ENCODE measurements at places on chromosomes 16 and 17. TPM values are rescaled to one million over a fixed set of nuclear protein-coding genes. Genes with fewer than 3 reads are reported as not detected.
A peak's percentile ranks its signal among the peaks of the same experiment; 100 is the strongest.

The TBC1D3G gene
- not detected for total RNA-seq

The LRRC45 gene
- 35.4 TPM for total RNA-seq

The CFAP119 gene
- 6.1 TPM for total RNA-seq

The KRT16 gene
- total RNA-seq: not detected

DNA sequence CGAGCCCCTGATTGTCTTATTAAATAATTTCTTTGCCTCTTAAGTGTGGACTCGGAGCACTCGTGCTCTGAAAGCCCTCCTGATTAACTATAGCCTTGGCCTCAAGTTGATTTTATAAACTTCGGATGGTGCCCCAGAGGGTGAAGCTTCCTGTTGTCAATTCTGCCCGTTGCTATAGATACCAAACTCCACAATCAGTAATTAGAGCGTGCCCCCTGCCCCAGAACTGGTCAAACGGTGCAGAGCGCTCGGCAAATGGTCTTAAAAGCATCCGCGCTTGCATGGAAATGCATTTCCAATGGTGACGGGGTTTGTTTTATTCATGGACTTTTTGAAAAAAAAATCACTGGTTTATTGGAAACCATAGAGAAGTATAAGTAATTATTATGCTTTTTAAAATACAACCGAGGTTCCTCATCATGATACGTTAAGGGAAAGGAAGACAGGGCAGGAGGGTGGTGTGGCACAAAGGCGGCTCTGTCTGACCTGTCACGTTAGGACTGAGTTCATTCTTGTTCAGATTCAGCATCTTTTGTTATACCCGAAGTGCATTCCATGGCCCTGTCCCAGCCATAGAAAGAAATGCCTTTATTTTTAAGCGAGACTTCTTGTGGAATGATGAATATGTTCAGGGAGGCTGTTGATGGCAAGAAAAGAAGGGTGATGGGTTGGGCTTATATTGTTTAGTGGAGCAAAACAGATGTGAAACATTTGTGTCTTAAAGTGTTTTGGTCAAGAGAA lies 476.4 kb downstream of the MAF start:
- H3K4me1 ChIP-seq: no peaks in the 10 kb centered on the region

GRCh38 chr17:67107811-67108775 lies 63.7 kb downstream of the CACNG1 start:
- H3K4me3 ChIP-seq: no peak overlapping the region
- H3K27me3 ChIP-seq: no peaks in the 10 kb centered on the region
- no peak overlapping the region for H3K27ac ChIP-seq

DNA sequence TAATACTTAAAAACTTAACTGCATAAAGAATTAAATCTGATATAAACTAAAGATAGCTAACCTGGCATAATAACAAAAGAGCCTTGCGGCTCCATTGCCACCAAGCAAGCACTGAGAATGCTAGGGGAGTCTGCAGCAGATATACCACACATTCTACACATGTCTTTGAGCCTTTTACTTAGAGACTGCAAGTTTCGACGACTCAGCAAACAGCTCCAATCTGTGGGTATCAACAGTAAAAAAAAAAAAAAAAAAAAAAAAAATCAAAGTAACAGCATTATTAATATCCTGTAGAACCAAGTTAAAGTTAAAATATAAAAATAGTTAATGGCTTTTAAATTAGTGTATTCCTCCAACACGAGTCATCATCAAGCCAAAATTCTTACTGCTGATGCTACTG lies 27.8 kb upstream of the INTS2 start:
- no peak overlapping the region for H3K4me3 ChIP-seq
- H3K36me3 ChIP-seq: peaks cover 40% of the 10 kb centered on the region
- H3K4me1 ChIP-seq: no peaks in the 10 kb centered on the region
- H3K27ac ChIP-seq: no peak overlapping the region
- no peaks in the 10 kb centered on the region for H3K27me3 ChIP-seq

DNA sequence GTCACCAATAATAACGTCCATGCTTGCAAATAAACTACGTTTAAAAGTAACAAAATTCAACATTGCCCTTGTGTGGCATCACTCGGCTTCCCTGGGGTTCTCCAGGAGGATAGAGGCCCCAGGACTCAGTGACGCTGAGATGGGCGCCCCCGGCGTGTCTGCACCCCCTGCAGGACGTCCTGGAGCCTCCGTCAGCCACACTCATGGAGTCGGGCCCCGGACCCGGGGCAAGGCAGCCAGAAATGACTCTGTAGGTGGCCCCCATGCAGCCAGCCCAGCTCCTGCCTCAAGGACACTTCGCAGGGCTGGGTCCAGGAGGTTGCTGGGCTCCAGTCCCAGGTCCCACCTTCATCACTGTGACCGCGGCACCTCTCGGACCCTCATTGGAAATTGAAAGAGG lies 16.6 kb upstream of the ACSF3 start:
- no peak overlapping the region for H3K4me3 ChIP-seq
- H3K4me1 ChIP-seq: no peaks in the 10 kb centered on the region
- peak; percentile 60 for DNase-seq
- no peak overlapping the region for H3K27ac ChIP-seq

GRCh38 chr17:10772425-10773380 lies 31.2 kb downstream of the TMEM238L start:
- no peaks in the 10 kb centered on the region for H3K4me1 ChIP-seq
- no peaks in the 10 kb centered on the region for H3K27me3 ChIP-seq
- DNase-seq: no peak
- no peak overlapping the region for H3K4me3 ChIP-seq
- H3K27ac ChIP-seq: no peak overlapping the region
- no peaks in the 10 kb centered on the region for H3K36me3 ChIP-seq

GRCh38 chr16:8885674-8886592 lies 3.8 kb downstream of the LITAFD start:
- no peak for DNase-seq
- peaks cover 18% of the 10 kb centered on the region for H3K36me3 ChIP-seq
- H3K27ac ChIP-seq: no peak overlapping the region
- H3K4me1 ChIP-seq: peaks cover 13% of the 10 kb centered on the region
- no peak overlapping the region for H3K4me3 ChIP-seq

DNA sequence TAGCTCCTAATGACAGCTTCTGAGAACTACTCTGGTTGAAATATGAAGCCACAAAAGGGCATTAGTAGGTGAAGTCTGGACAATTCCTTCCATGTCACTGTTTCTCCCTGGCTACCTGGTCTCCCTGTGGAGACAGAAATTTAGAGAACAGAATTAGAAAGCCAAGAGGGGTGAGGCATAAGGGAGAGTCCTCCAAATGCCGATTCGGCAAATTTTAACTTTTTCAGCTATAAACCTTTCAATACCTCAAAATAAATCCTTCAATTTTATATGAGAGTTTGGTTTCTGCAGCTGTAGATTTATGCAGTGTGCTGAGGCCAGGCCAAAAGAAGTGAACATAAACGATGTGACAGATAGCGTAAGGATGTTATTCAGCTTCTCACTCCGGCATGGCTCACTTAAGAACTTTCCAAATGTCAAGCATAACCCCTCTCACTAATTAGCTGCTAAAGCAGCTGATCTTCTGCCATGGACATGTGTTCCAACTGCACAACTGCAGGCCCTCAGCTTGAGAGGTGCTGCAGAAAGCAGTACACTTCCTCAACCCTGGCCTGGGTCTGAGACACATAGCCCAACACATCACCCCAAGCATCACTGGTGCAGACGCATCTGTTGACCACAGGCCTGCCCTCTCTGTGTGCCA lies 247.9 kb upstream of the SOX9 start:
- DNase-seq: no peak
- no peak overlapping the region for H3K27ac ChIP-seq
- no peaks in the 10 kb centered on the region for H3K4me1 ChIP-seq
- H3K36me3 ChIP-seq: no peaks in the 10 kb centered on the region
- H3K27me3 ChIP-seq: no peaks in the 10 kb centered on the region
- no peak overlapping the region for H3K4me3 ChIP-seq

DNA sequence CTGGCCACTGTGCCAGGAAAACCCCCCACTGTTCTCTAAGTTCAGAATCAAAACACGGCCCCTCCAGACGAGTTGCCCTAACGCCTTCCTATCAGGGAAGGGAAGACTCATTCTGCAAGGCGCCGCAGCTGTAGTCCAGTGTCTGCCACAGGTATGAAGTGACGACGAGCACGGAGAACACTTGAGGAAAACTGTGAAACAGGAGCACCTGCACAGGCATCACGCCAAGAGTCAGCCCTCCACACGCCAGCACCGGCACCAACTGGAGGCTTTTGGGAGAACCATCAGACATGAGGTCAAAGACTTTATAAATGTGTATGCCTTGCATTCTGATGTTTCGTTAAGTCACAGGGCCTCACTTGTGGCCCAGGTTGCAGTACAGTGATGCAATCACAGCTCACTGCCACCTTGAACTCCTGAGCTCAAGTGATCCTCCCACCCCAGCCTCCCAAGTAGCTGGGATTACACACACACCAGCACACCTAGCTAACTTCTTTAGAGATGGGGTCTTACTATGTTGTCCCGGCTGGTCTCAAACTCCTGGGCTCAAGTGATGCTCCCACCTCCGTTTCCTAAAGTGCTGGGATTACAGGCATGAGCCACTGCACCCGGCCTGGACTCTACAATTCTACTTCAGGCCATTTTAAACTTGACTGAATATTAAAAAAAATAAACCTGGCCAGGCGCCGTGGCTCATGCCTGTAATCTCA lies 22.9 kb downstream of the KLHDC4 start:
- peaks cover 30% of the 10 kb centered on the region for H3K36me3 ChIP-seq
- no peak overlapping the region for H3K27ac ChIP-seq
- DNase-seq: no peak
- no peaks in the 10 kb centered on the region for H3K4me1 ChIP-seq
- no peaks in the 10 kb centered on the region for H3K27me3 ChIP-seq

- no peak for DNase-seq
- no peak overlapping the region for H3K27ac ChIP-seq
- H3K36me3 ChIP-seq: no peaks in the 10 kb centered on the region
- H3K4me1 ChIP-seq: peaks cover 14% of the 10 kb centered on the region
Observed at GRCh38 chr17:1958134-1958881, 66.8 kb downstream of the RTN4RL1 start.

GRCh38 chr17:77341069-77341541 lies 200.3 kb downstream of the SEC14L1 start:
- no peak overlapping the region for H3K4me3 ChIP-seq
- DNase-seq: no peak
- no peaks in the 10 kb centered on the region for H3K27me3 ChIP-seq
- H3K36me3 ChIP-seq: no peaks in the 10 kb centered on the region
- no peak overlapping the region for H3K27ac ChIP-seq
- peaks cover 21% of the 10 kb centered on the region for H3K4me1 ChIP-seq

DNA sequence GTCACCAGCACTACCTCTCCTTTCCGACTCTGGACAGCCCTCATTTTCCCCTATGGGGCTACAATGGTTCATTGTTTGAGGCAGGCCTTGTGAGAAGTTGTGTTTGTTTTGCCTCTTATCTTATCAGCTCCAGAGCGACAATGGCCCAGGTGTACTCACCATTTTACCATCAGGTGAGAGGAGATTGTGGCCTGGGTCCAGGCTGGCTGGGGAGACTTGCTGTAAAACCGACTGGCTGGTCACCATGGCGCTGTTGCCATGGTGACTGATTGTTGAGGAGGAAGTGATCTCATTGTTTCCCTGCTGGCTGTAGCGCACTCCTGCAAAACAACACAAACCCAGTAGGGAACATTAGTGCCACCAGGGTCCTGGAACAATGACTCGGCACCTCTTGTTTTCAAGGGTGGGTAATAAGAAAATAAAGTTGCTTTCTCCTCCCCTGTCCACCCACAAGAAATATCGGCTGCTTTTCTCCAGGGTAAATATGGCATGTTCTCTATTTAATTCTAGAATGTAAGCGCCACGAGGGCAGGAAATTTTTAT lies 34.4 kb downstream of the HNF1B start:
- no peaks in the 10 kb centered on the region for H3K27me3 ChIP-seq
- peak overlapping the region; percentile 15 for H3K27ac ChIP-seq
- H3K36me3 ChIP-seq: no peaks in the 10 kb centered on the region

All from upper lobe of left lung (tissue), 6 donors.